ENCODE measurements at places on chromosomes 12 and 14.

DNA sequence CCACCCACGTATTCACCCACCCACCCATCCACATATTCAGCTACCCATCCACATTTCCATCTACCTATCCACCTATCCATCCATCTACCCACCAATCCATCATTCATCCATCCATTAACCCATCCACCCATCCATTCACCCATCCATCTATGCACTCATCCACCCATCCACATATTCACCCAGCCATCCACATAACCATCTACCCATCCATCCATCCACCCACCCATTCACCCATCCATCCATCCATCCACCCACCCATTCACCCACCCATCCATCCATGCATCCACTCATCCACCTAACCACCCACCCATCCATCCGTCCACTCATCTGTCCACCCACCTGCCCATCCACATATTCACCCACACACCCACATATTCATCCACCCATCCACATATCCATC is 70.5 kb downstream of the LGMN start:
- no peak for DNase-seq

GRCh38 chr12:112598626-112599025 is 179.9 kb downstream of the PTPN11 start:
- DNase-seq: no peak

- DNase-seq: no peak
These were observed 3.9 kb downstream of the ANKRD33 start for GRCh38 chr12:51891843-51892242.

- DNase-seq: no peak
These were observed 107.4 kb downstream of the TSHR start for GRCh38 chr14:81062816-81063215.

- no peak for DNase-seq
These were observed 109.5 kb downstream of the NT5DC3 start for GRCh38 chr12:103731539-103731938.

- DNase-seq: no peak
These were observed 17.0 kb downstream of the NOC4L start for GRCh38 chr12:132161036-132161781.

DNA sequence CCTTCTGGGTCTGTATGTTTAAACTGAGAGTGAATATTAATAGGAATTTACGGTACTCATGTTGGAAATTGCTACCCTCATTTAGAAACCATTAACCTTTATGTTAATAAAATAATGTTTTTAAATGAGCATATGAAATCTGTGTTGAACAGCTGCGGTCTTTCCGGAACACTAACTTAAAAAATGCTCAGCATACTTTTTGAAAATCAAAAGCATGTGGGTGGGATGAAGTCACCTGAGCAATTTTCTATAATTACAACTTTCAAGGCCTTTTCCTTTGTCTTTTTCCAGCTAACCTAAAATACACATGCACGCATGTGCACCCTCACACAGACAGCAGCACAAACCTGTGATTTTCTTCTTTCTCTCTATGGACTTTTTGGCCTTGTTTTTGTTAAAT is 39.8 kb downstream of the BORCS5 start:
- no peak for DNase-seq

DNA sequence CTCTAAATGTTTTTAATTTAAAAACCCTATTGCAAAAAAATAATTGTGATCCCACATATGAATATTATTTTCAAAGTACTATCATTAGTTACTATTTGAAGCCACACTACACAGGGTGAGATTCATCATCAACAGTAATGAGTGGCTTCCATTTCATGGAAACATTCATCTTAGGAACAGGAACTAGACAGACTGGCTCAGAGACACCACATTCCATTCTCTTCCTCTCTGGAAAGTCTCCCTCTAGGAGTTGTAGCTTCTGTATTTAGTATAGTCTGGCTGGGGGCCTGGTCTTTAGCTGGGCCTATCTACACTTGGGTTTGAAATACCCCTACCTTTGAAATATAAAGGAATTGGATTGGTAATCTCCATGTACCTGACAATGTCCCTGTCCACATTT is 6.2 kb upstream of the VDR start:
- DNase-seq: no peak

DNA sequence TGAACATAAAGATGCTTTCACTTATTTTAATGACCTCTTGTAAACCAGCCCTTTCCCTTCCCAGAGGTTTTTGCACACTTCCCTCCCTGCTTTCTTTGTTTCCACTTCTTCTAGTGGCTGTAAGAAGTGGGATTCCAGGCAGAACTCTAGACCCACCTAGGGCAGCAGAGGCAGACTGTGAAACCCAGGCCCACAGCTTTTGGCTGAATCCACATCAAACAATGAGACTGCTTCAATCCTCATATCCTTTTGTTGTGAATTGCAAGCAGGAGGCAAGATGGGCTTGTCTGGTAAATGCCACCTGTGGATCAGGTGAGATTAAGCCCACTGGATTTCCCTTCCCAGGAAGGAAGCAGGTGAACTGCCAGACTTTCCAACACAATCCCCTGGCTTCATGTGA is 12.8 kb downstream of the CCDC177 start:
- no peak for DNase-seq

- no peak for DNase-seq
These were observed 15.5 kb downstream of the CCDC63 start for GRCh38 chr12:110862329-110862728.
